DMS79 treated with DMSO at 0.1 percent for 48 hours (cell line): ENCODE measurements at places on chromosomes 7 and 10.

DNA sequence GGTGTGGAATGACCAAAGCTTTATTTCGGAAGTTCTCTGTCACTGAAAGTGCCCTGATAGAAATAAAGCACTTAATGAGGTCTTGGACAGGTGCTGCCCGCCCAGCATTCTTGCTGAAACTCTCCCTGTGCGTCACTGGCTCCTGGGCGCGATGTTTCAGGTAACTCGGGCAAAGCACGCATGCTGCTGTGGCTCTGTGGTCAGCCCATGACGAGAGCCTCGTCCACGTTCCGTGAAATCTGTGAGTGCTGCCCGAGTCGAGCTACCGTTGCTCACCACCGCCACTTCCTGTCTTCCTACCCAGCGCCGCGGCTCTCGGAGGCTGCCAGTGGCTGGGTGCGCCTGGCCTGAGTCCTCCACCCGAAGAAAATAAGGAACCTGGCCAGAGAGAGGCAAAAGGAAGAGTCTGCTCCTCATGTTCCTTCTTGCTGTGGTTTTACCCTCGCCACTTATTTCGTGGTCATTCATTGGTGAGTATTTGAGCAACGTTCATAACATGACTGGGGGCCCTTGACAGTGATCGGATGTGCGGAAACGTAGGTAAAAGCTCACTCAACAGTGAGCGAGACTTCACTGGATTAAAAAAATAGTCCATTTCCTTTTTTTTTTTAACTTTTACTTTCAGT, 95.5 kb downstream of the MAP3K8 start:
- DNase-seq = no peak

GRCh38 chr10:27494116-27494805, 9.8 kb upstream of the RAB18 start:
- DNase-seq = no peak

DNA sequence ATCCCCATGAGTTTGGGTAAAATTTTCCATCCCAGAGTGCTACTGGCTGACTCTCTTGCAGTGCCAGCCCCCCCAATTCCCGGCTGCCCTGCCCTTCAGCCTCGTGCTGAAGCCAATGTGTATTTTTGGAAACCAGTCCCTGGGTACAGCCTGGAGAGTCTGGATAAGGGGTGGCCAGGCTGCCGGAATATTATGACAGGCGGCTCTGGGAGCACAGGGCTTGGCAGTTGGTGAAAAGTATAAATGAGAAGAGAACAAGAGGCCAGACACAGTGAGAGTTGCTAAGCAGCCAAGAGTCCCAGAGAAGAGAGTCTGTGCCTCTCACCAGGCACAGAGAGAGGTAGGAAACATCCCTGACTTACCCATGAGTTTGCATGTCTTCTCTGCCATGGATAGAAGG, 53.6 kb downstream of the TMEM130 start:
- DNase-seq = no peak

GRCh38 chr7:6164491-6164890, 107.9 kb downstream of the CYTH3 start:
- no peak for DNase-seq

DNA sequence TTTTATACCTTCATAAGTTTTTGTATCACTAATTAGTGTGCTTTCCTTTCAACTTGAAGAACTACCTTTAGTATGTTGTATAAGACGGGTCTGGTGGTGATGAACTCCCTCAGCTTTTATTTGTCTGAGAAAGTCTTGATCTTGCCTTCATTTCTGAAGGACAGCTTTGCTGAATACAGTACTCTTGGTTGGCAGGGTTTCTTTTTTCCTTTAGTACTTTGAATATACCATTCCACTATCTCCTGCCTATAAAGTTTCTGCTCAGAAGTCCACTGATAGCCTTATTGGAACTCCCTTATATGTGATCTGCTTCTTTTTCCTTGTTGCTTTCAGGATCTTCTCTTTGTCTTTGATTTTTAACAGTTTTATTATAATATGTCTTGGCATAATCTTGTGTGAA, 230.9 kb downstream of the HPSE2 start:
- no peak for DNase-seq

- no peak for DNase-seq
Observed at GRCh38 chr10:49689882-49690510, 10.5 kb downstream of the C10orf53 start.

GRCh38 chr7:27167916-27168264, 2.6 kb upstream of the HOXA9 start:
- DNase-seq = no peak

- no peak for DNase-seq
Observed at GRCh38 chr10:87973635-87974034, 110.2 kb downstream of the PTEN start.

- no peak for DNase-seq
Observed at GRCh38 chr7:116583653-116584052, 58.8 kb downstream of the CAV1 start.

DNA sequence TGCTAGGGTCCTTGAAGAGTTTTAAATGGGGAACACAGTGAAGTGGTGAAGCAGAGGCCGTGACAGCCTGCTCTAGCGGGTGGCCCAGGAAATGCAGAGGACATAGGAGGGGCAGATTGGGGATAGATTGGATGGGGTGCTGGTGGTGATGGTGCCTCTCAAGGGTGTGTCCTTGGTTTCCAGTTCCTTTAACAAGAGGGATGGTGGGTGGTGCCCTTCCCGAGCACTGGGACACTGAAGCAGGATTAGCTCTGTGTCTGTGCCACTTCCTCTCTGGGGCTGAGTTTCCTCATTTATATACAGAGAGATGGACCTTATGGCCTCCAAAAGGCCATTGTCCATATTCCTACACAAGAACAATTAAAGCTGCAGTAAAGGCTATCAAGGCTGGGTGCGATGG, 285.5 kb downstream of the TCF7L2 start:
- DNase-seq = no peak

DNA sequence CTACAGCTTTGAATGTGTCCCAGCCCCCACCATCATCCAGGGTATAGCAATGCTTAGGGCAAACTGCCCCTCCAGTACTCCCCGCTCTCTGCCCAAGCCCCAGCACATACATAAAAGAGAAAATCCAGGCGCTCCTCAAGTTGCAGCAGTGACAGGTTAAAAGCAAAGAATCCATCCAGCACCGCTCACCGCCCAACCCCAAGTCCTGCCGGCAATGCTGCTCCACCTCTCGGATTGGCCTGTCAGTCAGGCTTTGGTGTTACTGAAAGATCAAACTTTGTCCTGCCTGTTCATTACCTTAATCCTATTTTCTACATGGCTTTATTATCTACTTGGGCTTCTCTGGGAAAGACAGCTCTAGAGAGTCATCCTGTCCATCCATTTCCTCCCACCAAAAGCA, 31.9 kb downstream of the DPCD start:
- no peak for DNase-seq

DNA sequence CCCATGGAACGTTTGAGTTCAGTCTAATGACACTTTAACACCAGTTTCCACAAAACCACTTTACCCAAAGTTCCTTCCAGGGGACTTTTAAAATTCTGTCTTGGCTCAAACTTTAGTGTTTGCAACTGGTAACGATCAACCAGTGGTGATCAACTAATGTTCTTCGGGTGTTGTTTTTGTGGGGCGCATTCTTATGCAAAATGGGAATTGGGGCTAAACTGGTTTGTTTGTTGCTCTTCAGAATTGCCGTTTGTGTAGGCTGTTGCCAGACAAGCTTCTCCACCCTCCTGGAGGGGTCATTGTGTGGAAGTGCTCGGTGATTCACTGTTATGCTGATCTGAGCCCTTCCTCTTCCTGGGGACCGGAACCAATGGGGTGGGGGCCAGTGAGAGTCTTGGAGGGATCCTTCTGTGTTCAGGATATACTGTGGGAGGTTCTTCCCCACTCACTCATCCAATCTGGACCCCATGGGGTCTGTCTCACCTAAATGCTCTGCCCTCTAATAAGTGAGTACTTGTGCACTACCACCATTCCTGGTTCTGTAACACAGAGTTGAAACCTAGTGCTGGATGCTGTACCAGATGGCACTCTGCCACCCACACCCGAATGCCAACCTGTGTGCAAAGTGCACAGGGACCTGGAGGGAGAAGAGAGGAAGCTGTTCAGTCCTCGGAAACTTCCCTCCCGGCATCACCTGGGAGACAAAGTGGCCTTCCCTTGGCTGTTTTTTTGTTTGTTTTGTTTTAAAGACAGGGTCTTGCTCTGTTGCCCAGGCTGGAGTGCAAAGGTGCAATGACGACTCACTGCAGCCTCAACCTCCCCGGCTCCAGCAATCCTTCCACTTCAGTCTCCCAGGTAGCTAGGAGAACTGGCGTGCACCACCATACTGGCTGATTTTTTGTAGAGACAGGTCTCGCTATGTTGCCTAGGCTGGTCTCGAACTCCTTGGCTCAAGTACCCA, 2.1 kb downstream of the NFE2L3 start:
- no peak for DNase-seq

GRCh38 chr10:87546210-87546609, 41.5 kb downstream of the MINPP1 start:
- no peak for DNase-seq

DNA sequence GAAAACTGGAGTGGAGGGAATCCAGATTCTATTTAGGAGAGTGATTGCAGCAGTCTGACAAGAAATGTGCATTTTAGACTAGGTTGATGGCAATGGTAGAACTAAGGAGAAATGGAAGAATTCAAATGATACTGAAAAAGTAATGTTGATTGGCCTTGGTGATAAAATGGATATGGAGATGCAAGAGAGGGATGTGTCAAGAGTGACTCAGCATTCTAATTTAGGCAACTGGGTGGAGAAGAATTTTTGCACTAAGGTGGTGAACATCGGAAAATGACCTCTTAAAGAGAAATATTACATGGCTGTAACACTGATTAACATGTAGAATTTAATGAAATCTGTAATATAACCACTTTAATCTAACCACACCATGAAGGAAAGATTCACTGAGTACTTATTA, 806.5 kb downstream of the PHTF2 start:
- DNase-seq = no peak
